Spinal cord (tissue), 10 donors: ENCODE measurements at places on chromosomes 1 and 21. TPM values are rescaled to one million over a fixed set of nuclear protein-coding genes. Genes with fewer than 3 reads are reported as not detected.

DNA sequence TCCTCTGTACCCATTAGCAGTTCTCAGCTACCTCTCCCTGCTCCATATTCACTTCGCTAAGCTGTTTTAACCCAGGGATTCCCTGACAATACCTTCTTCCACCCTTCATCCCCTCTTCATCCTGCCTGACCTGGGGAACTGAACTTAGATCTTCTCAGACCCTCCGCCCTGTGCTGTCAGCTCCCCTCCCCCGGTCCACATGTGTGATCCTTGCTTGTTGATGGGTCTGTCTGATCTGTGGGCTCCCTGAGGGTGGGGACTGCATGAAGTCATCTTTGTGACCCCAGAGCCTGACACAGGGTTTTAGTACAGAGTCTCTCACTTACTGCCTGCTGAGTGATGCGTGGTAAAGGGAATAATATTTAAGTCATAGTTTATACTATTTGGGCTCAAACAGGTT lies 11.8 kb downstream of the CHAF1B start:
- no peak for DNase-seq

- DNase-seq: no peak
These were observed 35.4 kb upstream of the ZNF281 start for GRCh38 chr1:200445213-200445612.

GRCh38 chr1:26477446-26478152 lies 5.4 kb downstream of the HMGN2 start:
- no peak for DNase-seq

- DNase-seq: no peak
These were observed 99.1 kb upstream of the ARTN start for GRCh38 chr1:43834280-43835081.

GRCh38 chr1:237249120-237249519 lies 207.1 kb downstream of the RYR2 start:
- DNase-seq: no peak

- no peak for DNase-seq
These were observed 59.3 kb downstream of the GPR88 start for GRCh38 chr1:100597061-100597741.

DNA sequence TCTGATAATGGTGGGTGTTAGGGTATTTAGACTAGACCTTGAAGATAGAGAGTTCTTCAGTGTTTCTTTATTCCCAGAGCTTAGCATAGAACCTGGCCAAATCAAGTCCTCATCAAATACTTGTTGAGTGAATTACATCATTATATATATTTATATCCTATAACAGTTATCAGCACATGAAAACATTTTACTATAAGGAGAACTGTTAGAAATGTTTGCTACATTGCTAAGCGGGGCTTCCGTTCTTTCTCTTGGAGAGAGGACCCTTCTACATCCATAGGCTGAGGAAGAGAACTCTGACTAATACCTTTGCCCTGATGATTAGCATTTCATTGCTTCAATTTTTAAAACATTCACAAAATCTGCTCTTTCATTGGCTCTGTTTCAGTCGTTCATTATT lies 66.5 kb upstream of the NBL1 start:
- DNase-seq: no peak

DNA sequence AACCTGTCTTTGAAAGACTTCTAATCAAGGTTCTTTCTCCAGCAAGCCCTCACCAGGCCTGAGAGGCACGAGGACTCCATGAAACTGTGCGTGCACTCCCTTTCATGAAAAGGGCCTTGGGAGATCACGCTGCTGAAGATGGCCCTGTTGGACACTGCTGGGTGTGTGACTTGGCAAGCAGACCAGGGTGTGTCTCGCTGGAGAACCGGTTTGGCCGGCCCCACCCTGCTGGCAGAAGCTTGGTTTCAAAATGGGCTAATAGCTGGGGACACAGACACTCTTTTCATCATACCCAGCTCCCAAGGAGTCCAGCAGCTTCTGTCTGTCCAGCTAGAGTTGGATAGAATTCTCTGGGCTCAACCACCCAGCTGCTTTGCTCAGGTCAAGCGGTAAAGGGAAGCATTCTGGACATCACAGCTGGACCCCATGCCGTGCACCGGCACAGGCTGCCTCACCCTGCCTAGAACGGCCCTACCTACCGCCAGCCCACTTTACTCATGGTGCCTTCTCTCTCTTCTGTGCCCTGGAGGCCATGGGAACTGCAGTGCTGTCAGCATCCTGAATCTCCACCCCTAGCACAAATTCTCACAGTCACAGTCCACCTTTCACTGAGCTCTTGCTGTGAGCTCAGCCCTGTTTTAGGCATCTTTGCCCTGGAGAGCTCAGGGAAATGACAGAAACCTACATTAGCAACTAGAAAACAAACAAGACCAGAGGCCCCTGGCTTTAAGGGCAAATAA lies 24.6 kb downstream of the PKP1 start:
- DNase-seq: no peak

DNA sequence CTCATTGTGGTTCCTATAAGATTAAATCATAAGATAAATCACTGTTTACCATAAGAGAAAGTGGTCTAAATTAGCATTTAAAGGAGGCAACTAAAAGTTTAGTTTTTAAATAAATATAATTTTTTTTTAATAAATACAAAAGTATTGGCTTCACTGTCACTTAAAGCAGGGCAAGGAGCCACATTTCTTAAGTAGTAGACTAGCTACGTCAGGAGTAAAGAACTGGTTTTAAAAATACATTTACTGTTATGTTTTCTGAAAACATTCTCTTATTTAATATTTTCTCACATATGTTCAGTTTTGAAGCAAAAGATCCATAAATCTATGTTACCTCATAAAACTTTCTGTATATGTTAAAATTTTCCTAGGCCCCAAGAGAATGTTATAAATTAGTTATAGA lies 2.2 kb downstream of the ANGPTL1 start:
- no peak for DNase-seq

- no peak for DNase-seq
These were observed 163.2 kb upstream of the CAMK1G start for GRCh38 chr1:209420276-209420675.

DNA sequence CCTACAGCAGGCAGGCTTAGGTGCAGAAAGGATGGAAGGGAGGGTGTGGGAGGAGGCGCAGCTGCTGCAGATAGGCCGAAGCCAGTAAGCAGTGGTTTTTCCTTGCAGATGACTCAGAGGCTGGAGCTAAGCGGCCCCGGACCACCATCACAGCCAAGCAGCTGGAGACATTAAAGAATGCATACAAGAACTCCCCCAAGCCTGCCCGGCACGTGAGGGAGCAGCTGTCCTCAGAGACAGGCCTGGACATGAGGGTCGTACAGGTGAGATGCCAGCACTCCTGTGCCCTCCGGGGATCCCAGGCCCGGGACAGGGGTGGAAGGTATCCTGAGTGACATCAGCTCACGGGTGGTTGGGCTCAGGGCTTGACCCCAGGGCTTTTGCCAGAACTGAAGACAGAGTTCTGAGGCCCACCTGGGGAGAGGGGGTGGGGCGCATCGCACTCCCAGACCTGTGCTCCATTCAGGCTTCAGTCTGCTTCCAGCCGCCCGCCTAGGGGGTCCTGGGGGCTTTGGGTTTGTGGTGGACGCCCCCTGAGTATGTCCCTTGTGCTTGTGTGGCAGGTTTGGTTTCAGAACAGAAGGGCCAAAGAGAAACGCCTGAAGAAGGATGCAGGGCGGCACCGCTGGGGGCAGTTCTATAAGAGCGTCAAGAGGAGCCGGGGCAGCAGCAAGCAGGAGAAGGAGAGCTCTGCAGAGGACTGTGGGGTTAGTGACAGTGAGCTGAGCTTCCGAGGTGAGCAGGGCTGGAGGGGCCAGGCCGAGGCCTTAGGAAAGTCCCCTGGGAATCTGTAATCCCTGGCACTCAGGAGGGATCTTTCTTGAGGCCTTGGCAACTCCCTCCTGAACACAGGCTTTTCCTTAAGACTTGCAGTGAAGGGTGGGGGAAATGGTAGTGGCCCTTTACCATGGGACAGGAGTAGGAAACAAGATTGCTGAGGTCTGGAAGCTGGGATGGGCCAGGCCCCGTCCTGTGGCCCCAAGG lies 41.5 kb downstream of the LHX4 start:
- DNase-seq: no peak

- no peak for DNase-seq
These were observed 182.9 kb upstream of the ATP1B1 start for GRCh38 chr1:168923521-168924136.

DNA sequence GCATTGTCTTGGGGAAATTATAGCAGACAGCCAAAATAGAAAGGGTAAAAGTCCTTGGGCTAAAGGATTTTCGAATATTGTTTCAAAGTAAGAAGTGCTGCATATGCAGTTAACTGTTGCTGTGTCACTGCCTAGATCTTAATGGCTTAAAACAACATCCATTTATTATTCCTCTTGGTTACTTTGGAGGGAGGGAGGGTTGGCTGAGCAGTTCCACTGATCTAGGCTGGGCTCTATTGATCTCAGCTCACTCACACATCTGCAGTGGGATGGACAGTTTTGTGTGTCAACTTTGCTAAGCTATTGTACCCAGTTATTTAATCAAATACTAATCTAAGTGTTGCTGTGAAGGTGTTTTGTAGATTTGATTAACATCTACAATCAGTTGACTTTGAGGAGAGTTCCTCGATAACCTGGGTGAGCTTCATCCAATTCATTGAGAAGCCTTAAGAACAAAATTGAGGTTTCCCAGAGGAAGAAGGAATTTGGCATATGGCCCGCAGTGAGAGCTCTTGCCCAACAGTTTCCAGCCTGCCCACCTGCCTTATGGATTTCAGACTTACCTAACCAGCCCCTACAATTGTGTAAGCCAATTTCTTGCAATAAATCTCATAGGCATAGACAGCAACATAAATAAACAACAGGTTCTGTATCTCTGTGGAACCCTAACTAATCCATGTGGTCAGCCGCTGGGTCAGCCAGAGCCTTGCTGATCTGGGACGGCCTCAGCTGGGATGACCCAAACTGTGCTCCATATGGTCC lies 187.3 kb downstream of the AK5 start:
- no peak for DNase-seq

- no peak for DNase-seq
These were observed 9.4 kb upstream of the NT5C1A start for GRCh38 chr1:39681294-39681693.

- DNase-seq: no peak
These were observed 22.4 kb upstream of the ASB17 start for GRCh38 chr1:75954586-75954985.

DNA sequence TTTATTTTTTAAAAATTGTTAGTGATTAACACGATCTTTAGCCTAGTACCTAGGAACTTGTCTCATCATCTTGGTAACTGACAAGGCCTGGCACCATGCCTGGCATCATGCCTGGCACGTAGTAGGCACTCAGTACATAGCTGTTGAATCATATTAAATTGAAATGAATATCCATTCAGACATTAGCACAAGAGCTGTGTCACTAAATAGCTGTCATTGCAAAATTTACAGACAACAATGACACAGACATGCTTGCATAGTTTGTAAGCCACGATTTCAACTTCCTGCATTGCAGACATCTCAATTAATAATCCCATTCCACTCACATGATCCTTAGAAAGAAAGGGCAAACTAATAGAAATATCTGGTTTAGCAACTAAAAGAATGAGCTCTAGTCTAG lies 15.4 kb upstream of the PHACTR4 start:
- DNase-seq: no peak

DNA sequence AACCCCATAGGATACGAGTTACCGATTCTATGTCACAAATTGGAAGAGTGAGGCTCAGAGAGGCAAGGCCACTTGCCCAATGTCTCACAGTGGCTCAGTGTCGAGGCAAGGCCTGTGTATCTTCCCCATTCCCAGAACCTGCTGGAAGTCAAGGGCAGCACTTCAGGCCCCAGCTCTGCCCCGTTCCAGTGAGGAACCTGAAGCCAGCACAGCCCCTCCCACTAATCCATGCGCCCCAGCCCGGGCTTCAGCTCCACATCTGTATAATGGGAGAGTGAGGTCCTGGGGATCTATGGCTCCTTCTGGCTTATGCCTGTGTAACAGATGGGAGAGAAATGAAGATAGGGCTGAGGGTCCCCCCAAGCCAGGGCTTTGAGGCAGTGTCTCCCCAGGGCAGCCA lies 56.3 kb downstream of the CASZ1 start:
- no peak for DNase-seq

- no peak for DNase-seq
These were observed 19.2 kb downstream of the CLDN19 start for GRCh38 chr1:42720868-42721267.

TEDDM1 gene
- polyA plus RNA-seq: 0.12 TPM

SERPINC1 gene
- 0.18 TPM for polyA plus RNA-seq

CTSE gene
- polyA plus RNA-seq: not detected

RAB4A gene
- 72.1 TPM for polyA plus RNA-seq

LCE3D gene
- not detected for polyA plus RNA-seq

PHGDH gene
- polyA plus RNA-seq: 227 TPM

KCNJ9 gene
- polyA plus RNA-seq: 10.4 TPM

B3GALT2 gene
- polyA plus RNA-seq: 25.8 TPM
